Stimulated activated CD4-positive, alpha-beta T cell treated with anti-CD3 and anti-CD28 coated beads, TNF-alpha, amount 100 ng/mL, for 1 hour (primary cell): ENCODE measurements at places on chromosomes 1 and 21.
A peak's percentile ranks its signal among the peaks of the same experiment; 100 is the strongest.

DNA sequence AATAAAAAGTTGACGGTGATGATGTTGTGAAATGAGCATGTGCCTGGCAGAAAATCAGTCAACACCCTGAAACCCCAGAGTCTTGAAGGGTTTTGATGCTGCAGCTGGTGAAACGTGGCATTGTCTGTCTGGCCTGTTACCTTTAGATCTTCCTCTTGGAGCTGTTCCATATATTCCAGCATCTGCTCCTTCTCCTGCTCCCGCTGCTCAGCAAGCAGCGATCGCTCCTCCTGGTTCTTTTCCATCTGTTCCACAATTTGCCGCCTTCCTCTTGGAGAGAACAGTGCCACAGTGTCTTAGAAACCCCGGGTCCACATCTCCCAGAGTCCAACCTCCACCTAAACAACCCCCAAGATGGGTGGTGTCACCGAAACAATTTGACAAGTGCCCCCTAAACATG lies 15.7 kb downstream of the CFAP45 start:
- DNase-seq: no peak

DNA sequence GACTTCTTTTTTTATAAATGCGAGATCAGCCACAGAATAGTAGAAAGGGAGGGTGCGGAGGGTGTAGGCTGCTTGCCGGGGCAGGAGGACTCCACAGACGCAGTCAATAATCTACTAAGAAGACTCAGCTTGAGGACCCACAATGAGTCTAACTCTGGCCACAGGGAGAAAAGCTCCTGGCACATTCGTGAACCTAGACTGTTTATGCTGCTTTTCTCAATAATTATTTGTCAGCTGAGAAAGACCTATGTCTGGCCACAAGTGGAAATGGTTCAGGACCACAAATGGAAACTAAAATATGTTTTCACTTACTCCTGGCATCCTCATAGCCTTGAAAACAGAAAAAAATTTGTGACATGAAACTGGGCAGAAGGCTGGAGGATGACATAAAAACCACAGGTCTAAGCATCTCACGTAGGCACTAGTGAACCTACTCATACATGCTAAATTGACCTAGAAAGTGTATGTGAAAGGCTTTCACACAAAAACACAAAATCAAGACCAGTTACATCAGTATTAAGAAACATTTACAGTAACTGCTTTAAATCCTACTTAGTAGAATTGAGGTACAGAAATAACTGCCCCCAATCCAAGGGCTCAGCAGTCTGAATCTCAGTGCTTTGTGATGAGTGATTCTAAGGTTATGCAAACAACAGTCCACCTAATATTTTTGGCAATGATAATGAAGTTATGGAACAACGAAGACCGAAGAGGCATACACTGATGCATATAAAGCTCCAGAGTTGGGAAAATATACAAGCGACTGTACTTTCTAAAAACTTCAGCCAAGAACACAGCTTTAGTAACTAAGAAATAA lies 159.5 kb downstream of the SLC45A1 start:
- DNase-seq: no peak

GRCh38 chr21:46033410-46034400 lies 52.1 kb downstream of the COL6A1 start:
- no peak for DNase-seq

DNA sequence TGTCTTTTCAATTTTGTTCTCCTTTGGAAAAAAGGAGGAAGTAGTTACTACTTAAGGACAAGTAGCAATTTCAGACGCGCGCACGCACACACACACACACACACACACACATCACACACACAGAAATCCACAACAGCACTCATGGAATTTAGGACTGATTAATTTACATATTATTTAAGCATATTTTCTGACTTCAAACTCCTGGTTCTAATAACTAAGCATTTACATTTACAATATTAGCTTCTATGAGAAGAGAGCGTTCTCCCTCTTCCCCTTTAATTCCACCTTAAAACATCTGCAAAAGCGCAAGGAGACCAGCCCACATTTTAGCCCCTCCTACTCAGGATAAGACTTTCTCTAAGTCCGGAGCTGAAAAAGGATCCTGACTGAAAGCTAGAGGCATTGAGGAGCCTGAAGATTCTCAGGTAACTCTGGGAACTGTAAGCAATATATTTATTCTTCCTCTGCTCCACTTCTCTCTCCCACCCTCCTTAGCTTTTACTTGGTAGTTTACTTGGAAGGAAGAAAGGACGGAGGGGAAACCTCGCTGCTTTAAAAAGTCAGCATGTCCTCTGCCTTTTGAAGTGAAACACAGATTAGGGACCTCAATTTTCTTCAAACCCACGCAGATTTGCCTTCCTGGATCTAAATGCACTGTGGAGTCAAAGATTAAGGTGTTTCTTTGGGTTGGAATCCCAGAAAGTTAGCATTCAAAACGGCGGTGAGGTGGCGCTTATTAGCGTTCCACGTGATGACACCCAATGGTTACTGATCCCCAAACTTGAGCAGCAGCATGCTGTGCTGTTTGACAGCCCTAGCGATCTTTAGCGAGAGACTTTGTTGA lies at the start of gene PLA2G4A:
TSS of gene PLA2G4A (plus strand) at position 339 of the 844 bp plus-strand sequence. CDS start 25,406 bp downstream, outside the sequence.
- DNase-seq: no peak

GRCh38 chr1:30728832-30729638 lies 5.7 kb upstream of the MATN1 start:
- no peak for DNase-seq

GRCh38 chr21:35226968-35227744 lies 178.1 kb upstream of the RUNX1 start:
- DNase-seq: no peak

GRCh38 chr1:212477680-212478466 lies 45.2 kb downstream of the NENF start:
- no peak for DNase-seq

- DNase-seq: no peak
Measured at GRCh38 chr1:51898090-51898734, 19.7 kb upstream of the NRDC start.

DNA sequence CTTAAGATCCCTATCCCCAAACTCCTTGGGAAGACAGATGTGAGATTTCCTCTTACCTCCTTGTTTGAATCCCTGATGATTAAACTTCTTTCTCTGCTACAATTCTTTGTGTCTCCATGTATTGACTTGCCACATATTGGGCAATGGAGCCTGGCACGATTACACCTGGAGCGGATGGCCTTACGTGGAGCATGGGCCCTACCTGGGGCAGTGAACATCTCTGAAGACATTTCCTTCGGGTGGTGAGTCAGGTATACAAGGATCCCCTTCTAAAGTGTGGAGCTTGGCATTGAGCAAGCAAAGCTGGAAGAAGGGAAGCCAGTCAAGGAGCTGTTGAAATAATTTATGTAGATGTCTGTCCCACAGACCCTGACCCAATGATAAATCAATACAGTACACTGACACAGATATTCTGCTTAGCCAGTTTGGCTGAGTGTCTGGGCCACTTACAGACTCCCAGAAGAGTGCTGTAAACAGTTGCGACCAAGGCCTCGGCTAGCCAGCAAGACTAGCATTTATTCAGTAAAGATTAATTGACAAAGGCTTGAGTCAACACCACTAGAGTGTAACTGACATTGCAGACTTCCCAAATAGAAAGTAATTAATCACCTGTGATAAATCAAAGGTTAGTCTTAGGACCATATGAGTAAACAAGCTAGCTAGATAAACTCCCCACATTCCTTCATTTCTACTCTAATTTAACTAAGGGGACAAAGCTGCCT lies 83.1 kb upstream of the KCNK1 start:
- DNase-seq: no peak

GRCh38 chr1:197439708-197440280 lies 171.7 kb downstream of the CRB1 start:
- no peak for DNase-seq

DNA sequence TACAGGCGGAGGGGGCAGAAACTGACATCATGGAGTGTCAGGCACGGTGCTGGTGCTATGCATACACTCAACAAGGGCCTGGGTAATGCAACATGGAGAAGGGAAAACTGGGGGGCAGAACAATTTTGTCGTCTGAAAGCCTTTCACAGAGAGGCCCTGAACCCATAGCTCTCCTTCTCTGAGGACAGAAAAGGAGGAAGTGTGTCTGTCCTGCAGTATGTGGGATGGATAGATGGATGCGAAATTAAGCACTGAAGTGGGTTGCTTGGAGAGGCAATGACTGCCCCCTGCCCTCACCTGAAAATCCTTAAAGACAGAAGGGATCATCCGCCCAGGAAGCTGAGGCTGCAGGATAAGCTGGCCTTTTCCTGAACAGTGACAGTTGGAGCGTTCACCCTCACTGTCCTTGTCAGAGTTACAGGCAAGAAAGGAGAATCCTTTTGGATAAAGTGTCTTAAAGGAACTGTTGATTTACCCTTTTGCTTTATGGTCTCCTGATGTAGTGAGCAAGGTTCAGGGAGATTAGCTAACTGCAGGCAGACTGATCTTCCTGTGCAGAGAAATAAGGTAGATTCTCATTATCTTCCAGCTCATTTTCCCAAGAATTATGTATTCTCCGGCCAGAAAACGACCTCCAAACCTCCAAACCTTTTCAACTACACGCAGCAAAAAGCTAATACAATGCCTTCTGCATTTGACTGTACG lies 1.6 kb upstream of the FAM20B start:
- DNase-seq: no peak

- DNase-seq: peak; percentile 66
Measured at GRCh38 chr1:18926315-18927081, 24.1 kb upstream of the ALDH4A1 start.

- DNase-seq: no peak
Measured at GRCh38 chr1:67723620-67724019, 38.6 kb downstream of the GADD45A start.

DNA sequence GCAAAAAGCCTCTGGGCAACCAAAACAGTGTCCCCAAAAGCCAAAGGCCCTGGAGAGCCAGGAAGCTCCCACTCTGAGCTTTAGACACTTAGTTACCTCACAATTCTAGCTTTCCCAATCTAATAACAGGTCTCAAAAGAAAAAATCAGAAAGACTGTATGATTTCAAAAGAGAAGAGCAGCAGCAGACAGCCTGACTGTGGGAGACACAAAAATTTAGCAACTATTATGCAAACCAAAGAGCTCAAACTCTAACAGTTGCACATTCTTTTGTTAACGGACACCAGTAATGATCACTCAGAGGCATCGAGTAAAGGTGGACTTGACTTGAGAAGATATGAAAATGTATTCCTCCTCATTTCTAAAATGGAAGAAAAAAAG lies 160.1 kb downstream of the SLC45A1 start:
- DNase-seq: no peak

DNA sequence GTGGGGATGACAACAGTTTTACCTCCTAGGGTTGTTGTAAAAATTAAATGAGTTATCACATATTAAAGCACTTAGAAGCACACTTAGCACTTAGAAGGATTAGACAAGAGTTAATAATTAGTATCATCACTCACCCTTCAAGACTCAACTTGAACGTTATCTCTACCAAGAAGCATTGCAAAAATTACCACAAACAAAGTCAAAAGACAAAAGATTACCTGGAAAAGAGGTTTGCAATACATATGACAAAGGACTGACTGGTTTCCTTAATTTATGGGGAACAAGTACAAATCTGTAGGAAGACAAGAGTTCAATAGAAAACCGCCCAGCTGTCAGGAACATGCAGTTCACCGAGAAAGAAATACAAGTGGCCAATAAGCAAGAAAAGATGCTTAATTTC lies 93.3 kb upstream of the ATP1A1 start:
- no peak for DNase-seq

DNA sequence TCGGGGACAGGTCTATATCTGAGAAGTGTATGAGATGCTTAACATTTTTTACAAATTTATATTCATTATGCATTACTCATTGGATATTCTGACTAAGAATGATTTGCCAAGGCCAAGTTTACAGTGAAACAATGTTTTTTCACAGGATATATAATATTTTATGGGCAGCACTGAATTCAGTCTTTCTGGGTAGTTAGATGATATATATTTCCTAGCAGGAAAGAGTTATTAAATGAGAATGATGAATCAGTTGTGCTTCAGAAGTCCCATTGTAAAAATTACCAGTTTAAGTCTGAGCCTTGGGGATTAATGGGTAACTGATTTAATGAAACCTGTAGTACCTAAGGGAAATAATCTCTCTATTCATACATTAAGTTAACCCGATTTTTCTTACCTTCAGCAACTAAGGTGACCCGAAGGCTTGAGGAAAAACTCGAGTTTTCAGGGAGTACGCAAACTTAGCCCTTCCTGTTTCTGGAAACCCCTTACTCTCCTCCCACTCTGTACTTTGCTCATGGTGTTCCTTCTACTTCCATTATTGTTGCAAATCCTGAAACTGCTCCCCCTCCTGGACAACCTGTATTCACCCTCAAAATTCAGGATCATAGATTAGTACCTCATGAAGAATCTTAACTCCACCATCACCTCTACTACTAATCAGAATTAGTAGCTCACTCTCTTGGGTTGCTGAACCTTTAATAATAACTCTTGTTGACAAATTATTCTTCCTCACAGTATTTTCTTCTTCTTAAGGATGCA lies 135.1 kb downstream of the AK5 start:
- no peak for DNase-seq

DNA sequence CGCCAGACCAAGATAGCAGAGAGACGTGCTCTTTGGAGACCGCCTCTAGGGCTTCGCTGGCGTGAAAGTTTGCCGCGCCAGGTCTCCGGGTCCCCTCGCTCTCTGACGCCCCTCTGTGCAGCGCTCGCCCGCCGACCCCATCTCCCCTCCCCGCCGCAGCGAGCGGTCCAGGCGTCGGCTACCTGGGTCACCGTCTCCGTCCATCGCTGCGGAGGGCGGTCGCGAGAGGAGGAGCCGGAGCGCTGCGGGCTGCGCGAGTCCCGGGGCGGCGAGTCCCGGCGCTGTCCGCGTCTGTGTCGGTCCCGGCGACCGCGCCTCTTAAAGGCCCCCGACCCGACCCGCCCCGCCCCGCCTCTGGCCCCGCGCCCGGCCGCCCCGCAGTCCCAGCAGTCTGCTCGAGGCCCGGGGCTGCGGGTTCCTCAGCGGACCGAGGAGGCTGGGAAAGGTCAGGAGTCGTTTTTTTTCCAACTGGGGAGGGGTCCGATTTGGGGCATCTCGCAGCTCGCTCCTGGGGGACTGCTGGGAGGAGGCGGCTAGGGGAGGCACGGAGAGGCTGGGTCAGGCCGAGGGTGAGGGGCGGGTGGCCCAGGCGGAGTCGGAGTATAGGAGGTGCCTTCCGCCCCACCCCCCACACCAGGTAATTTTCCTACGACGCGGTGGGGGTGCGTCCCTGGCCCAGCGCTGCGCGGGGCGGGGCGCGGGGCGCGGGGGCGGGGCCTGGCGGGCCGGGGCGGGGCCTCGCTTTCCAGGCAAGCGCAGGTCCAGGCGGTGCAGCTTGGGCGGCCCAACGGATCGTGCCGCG lies at the start of the genes FBXO2 and FBXO44:
TSS of gene FBXO2 (minus strand) at position 293 of the 802 bp plus-strand sequence. CDS start at position 204, 89 bp downstream.
TSS of gene FBXO44 (plus strand) at position 741 of the 802 bp plus-strand sequence. CDS start 959 bp downstream, outside the sequence.
- peak; percentile 52 for DNase-seq

- no peak for DNase-seq
Measured at GRCh38 chr1:169099561-169099960, 6.9 kb upstream of the ATP1B1 start.

DNA sequence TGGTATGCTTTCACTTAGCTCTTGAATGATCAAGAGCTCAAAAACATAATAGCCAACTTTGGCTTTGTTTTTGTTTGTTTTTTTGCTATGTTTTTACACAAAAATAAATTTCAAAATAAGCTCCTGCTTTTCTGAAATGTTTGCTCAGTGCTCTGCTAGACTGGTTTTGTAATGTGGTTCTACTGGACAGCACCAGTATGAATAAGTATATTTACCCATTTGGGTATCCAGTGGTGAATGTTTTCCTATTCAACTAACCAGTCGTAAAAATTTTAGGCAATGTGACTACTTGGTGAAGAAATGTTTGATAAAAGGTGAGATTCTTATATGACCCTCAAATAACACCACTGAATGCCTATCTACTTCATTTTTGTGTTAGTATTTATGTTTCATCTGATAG lies 308.6 kb downstream of the PTPRC start:
- DNase-seq: no peak
